Thyroid gland (tissue), 4 donors: ENCODE measurements at places on chromosomes 2 and 18.

- no peak for DNase-seq
These were observed 119.4 kb downstream of the COPS8 start for GRCh38 chr2:237205043-237205541.

DNA sequence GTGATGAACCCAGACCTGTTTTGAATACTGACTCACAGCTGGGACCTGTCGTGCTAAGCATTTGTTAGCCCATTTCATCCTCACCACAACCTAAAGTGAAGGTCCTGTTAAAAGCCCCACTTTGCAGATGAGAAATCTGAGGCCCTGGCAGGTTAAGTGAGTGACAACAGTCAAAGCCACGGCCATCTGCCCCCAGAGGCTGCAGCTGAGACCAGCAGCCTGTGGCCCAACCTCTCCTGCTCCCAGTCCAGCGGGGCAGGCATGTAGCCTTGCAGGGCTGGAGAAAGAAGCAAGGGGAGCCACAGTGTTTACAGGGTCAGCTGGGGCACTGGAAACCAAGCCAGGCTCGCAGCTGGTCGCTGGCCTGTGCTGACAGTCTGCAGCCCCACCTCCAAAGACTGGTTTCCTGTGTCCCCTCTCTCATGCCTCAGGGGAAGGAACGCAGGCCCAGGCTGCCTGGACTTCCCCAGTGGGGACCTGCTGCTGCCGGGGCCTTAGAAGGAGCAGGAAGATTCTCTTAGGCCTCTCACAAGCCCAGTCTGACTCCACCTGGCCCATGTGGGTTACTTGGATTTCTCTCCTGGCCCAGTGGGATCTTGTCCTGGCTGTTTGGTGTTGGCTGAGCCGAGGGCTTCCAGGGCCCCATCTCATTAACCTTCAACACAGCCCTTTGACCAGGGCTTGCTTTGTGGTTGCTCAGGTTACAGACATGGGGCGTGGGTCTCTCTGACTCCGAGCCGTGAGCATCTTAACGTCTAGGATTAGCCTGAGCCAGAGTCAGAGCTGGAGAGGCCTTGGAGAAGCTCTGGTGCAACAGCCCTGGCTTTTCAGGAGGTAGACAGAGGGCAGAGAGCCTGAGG is 1.7 kb downstream of the INPP5D start:
- peak; percentile 10 for DNase-seq

DNA sequence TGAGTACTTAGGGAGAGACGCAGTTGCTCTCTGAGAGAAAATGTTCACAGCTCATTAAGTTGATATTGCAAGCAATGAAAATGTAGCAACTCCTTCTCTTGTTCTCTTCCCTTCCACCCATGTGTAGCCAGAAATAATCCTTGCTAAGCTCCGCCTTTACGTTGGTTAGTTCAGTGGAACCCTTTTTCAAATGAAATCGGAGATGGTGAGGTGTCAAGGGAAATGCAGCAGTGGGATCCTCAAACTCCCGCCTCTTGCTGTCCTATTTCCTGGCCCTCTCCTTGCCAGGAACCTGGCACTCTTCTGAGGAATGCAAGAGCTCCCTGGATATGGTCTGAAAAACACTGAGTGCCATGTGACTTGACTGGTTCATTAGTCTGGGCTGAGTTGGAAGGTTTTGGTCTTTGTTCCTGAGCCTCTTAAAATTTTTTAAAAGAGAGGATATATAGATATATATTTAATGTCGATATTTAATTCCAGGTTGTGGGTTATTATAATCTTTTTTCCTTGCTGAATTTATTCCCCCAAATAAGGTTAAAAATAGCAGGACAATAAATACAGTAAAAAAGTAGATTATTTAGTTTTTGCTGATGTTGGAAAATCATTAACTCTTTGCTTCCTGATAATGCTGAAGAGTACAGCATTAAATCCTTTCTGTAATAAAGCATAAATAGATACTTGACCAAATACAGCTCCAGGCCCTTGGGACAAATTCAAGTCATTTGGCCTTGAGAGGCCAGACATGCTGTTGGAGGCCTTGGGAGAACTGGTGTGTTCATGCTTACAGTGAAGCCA is 116.2 kb downstream of the EML6 start:
- DNase-seq, result peak; percentile 86

GRCh38 chr2:85522090-85522647 is 16.8 kb upstream of the MAT2A start:
- DNase-seq, result no peak
